ENCODE measurements at places on chromosomes 7 and 10.

GRCh38 chr7:13321316-13321715 is 633.9 kb downstream of the ARL4A start:
- DNase-seq: no peak

GRCh38 chr10:31317171-31317570 is 1.8 kb upstream of the ZEB1 start:
- DNase-seq: no peak

DNA sequence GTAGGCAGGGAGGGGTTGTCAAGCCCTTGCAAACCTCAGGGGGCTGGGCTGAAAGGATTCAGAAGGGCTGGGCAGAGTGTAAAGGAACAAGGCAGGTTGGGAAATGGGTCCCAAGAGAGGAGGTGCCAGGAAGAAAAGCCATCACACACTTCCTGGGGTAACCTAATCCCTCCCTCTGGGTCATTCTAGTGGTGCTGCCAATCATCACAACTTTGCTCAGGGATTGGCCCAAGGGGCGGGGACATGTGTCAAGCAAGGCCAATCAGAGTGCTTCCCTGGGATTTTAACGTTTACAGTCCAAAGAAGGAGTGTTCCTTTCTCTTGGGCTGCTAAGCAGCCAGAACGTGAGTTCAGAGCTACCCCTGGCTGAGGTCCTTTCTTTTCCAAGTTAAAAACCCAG is 57.1 kb upstream of the NPTX2 start:
- no peak for DNase-seq

GRCh38 chr10:119235356-119235755 is 28.0 kb downstream of the GRK5 start:
- no peak for DNase-seq

GRCh38 chr10:91694170-91694794 is 61.4 kb upstream of the PPP1R3C start:
- no peak for DNase-seq

DNA sequence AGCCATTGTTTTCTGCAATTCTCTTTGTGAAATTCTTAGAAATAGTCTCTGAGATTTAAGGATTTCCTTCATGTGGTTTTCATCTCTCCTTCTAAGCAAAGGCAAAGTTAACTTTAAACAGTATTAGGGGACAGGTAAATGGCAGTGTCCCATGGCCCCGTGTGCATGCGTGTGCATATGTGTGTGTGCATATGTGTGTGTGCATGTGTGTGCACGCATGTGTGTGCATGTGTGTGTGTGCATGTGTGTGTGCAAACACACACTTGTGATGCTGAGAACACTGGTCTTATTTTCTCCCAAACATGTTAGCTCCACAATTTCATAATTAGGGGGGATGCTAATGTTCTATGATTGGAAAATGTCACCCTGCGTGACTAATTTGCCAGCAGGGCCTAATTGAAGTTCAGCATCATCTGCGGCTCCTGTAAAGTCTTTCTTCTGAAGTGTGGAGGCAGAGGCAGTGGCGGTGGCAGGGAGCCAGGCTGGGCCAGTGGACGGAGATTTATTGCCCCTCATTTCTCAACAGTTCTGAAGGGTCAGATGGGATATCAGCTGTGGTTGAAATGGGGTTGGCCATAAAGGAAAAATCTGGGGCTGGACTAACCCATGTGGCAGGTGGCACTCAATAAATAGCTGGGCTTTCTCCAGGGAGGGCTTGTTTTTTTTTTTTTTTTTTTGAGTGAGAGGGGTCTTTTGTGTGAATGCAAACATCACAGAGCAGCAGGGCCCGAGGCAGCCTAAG is 289.3 kb upstream of the PODXL start:
- no peak for DNase-seq

- no peak for DNase-seq
Measured at GRCh38 chr10:97207756-97208346, 22.1 kb upstream of the SLIT1 start.

DNA sequence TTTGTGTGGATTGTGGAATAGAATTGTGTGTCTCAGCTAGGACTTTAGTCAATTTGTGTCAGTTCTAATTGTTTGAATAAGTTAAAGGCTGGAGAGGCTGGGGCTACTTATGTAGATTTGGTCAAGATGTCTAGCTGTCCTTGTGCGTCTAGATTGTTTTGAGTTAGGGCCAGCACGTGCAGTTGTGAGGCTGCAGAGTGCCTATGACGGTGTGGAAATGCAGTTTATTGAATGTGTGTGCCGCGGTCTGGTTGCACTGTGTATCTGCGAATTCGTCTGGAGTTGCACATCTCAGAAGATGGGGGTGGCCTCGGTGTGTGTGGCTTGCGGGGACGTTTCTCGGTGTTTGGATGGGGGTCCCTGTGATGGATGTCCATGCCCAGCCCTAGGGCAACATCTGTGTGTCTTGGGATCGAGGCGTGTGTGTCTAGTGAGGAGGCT is 10.2 kb downstream of the EMX2 start:
- no peak for DNase-seq

GRCh38 chr7:32518534-32519140 is 23.3 kb downstream of the AVL9 start:
- DNase-seq: no peak

GRCh38 chr10:118307220-118307619 is 34.9 kb downstream of the FAM204A start:
- DNase-seq: no peak

- DNase-seq: no peak
Measured at GRCh38 chr7:31071645-31072029, 19.5 kb downstream of the ADCYAP1R1 start.

- DNase-seq: no peak
Measured at GRCh38 chr7:15778191-15778590, 91.7 kb upstream of the MEOX2 start.

GRCh38 chr10:119509909-119510451 is 32.5 kb downstream of the RGS10 start:
- DNase-seq: no peak

- DNase-seq: no peak
Measured at GRCh38 chr7:14000247-14000646, 10.8 kb upstream of the ETV1 start.

Measured in GOT3 (cell line).